ENCODE measurements at places on chromosomes 4 and X. TPM values are rescaled to one million over a fixed set of nuclear protein-coding genes. Genes with fewer than 3 reads are reported as not detected.

Gene GPR34
- total RNA-seq: not detected

GRCh38 chr4:73453701-73454005 lies 17.6 kb downstream of the AFP start:
- H3K4me3 ChIP-seq: no peak overlapping the region
- peaks cover 18% of the 10 kb centered on the region for H3K4me1 ChIP-seq
- H3K36me3 ChIP-seq: no peaks in the 10 kb centered on the region
- no peaks in the 10 kb centered on the region for H3K27me3 ChIP-seq
- DNase-seq: peak; percentile 23

DNA sequence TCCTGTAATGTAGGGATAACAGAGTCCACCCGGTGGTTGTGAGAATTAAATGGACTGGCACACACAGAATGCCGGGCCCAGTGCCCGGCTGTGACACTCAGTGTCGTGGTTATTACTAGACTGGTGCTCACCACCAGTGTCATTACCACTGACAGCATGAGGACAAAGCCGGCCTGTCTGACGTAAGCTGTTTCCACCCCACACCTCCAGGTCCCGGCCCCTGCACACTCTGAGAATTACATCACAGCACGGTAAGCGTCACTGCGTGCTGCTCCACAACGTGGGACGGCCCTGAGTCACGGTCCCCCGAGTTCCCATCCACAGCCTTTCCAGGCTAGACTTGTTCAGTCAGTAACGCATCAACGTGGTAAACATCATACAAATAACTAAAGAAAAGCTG lies 22.9 kb downstream of the FAT1 start:
- no peak overlapping the region for H3K4me3 ChIP-seq
- peaks cover 19% of the 10 kb centered on the region for H3K4me1 ChIP-seq
- DNase-seq: peak; percentile 95
- no peaks in the 10 kb centered on the region for H3K27me3 ChIP-seq
- peaks cover 14% of the 10 kb centered on the region for H3K36me3 ChIP-seq

DNA sequence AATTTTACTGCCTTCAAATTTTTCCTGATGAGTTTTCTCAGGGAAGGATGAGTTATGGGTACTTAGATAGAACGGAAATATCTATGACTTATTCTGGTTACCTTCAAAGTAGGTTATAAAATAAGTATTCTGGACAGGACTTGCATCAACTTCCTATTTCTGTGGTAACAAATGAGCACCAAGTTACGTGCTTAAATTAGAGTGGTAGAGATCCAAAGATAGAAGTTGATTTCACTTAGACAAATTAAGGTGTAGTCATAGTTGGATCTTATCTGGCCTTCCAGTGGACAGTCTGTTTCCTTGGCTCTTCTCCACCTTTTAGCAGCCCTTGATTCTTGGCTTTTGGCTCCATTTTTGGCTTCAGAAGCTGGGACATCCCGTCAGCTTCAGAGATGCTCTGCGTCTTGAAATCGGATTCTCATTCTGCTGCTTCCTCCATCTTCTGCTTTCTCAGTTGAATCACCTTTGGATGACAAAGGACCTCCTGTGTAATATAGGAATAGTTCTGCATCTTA lies 109.9 kb downstream of the ZNF518B start:
- no peaks in the 10 kb centered on the region for H3K4me1 ChIP-seq
- H3K36me3 ChIP-seq: no peaks in the 10 kb centered on the region
- H3K27me3 ChIP-seq: no peaks in the 10 kb centered on the region
- H3K4me3 ChIP-seq: no peak overlapping the region

DNA sequence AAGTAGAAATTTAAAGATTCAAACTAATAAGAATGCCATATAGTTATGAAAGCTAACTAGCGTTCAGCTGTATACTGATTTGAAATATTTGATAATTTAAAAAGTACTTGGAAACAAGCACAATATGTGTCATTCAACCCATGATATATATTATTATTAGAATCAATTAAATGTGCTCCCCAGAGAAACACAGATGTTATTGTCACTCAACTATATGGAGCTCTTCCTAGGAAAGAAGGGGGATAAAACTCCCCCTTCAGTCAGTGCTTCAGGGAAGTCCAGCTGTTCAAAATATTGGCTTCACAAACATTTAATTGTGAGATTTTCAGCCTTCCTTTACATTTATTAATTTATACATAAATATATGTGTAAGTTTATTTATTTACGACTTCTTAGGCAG lies 135.9 kb downstream of the SLC4A4 start:
- no peak overlapping the region for H3K4me3 ChIP-seq
- no peaks in the 10 kb centered on the region for H3K27me3 ChIP-seq
- peaks cover 2% of the 10 kb centered on the region for H3K36me3 ChIP-seq
- no peak for DNase-seq
- H3K27ac ChIP-seq: no peak overlapping the region

DNA sequence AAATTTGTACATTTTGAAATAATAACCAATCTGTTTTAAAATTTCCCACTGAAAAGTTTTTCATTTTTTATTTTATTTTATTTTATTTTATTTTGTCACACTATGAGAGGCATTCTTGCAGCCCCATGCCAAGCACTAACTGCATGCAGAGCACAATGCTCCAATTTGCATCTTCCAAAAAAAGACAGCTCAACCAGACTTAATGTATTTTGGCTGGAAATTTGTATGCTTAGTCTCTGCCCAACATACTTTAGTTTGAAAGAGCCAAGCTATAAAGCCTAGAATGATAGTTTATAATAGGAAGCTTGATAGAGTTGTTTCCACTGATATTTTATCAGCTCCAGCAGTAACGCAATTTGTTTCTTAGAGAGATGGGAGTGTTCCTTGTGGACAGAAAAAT lies 235.5 kb downstream of the GALNTL6 start:
- H3K4me1 ChIP-seq: no peaks in the 10 kb centered on the region
- H3K36me3 ChIP-seq: no peaks in the 10 kb centered on the region
- no peaks in the 10 kb centered on the region for H3K27me3 ChIP-seq
- no peak overlapping the region for H3K27ac ChIP-seq
- no peak overlapping the region for H3K4me3 ChIP-seq

Gene OCIAD1
- total RNA-seq: 144 TPM

DNA sequence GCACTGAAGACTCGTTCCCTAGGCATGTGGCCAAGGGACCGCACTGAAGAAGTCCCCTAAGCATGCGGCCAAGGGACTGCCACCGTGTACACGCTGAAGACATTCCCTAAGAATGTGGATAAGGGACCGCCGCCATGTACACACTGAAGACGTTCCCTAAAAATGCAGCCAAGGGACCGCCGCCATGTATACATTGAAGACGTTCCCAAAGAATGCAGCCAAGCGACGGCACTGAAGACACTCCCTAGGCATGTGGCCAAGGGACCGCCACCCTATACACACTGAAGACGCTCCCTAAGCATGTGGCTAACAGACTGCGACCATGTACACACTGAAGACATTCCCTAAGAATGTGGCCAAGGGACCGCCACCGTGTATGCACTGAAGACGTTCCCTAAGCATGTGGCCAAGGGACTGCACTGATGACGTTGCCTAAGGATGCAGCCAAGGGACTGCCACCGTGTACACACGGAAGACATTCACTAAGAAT lies 31.5 kb downstream of the DHRSX start:
- H3K27me3 ChIP-seq: no peaks in the 10 kb centered on the region
- DNase-seq: no peak
- no peak overlapping the region for H3K4me3 ChIP-seq
- H3K36me3 ChIP-seq: no peaks in the 10 kb centered on the region
- no peak overlapping the region for H3K27ac ChIP-seq

Gene PNMA3
- 0.93 TPM for total RNA-seq

Gene RHOXF2
- not detected for total RNA-seq

DNA sequence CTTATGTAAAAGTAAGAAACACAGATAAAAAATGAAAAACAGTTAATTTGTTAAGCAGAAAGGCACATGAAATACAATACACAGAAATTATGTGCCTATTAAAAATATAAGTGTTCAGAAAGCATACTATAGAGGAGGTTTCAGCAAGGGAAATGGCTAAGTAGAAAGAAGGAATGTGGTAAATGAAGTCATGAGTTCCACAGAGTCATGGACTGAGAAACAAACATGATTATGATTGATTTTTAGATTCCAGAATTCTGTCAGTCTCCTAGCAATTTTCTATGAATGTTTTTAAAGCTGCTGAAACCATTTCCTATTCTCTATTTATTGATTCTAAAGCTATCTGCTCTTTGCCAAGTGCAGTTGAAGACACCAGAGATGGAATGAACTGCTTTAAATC lies 1398.4 kb downstream of the ARAP2 start:
- H3K4me3 ChIP-seq: no peak overlapping the region

Gene NHSL2
- total RNA-seq: 14.8 TPM

Gene FMR1NB
- not detected for total RNA-seq

DNA sequence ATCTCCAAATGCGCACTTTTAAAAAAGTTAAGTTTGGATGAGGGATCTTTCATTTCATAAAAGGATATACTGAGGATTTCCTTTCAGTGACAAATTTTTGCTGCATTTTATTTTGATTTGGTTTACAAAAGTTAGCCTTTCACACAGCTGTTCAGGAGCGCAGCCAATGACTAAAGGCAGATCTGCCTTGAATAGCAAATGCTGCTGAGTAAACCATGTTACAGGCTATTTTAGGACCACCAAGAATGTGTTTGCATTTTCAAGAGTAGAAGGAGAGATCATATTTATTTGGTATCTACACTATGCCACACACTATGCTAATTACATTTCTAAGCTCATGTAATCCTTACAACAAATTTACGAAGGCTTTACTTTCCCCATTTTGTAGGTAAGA lies 92.1 kb downstream of the MAMLD1 start:
- H3K27ac ChIP-seq: no peak overlapping the region
- no peaks in the 10 kb centered on the region for H3K4me1 ChIP-seq
- no peak for DNase-seq
- H3K36me3 ChIP-seq: no peaks in the 10 kb centered on the region
- H3K4me3 ChIP-seq: no peak overlapping the region

DNA sequence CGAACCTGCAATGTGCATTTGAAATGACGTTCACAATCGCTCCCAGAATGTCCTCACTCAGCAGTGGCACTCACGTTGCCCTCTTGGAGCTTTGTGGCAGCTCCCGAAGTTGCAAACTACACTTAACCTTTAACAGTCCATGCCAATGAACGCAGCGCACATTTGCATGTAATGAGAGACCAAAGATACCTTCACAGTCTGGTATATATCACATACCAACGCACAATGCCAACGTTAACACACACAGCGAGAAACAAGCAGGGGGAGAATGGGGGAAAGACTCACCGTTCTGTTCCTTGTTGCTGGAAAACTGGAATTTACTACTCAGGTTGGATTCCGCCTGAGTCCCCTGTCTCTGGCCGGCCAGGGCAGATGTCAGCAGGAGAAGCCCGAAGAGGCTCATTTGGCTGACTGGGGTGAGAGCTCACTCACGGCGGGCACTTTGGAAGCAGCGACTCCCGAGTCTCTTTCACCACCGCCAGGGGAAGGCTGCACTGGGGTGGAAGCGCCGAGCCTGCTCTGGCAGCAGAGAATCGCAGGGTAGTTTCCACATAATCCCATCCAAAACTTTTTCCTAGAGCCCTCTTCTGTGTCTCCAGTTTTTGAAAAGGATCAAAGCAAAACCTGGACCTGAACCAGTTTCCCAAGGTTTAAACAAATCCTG lies 966 bp downstream of the PDGFC start:
- H3K4me3 ChIP-seq: peak overlapping the region; percentile 100
- H3K36me3 ChIP-seq: no peaks in the 10 kb centered on the region
- H3K27ac ChIP-seq: peak overlapping the region; percentile 93
- H3K4me1 ChIP-seq: peaks cover 55% of the 10 kb centered on the region
- no peak for DNase-seq

Gene ZNF595
- 15.9 TPM for total RNA-seq

DNA sequence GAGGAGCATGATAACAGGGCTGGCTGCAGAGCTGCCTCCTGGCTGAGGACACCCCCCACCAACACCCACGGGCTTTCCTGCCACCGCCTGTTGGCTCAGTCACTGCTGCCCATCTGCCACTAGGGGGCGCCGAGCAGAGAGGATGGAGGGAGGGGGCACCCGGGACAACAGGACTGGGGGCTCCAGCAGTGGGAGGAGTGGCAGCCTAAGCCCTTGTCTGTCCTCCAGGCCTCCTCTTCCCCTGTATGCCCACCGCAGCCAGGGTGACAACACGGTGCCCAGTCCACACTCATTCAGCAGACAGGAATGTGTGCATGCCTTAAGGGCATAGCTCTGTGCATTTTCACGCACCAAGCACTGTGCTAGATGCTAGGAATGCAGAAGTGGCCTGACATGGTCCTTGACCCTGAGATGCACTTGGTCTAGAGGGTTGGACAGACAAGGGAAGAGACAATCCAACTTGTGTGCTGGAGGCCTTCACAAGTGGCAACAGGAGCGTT lies 149.9 kb downstream of the AMMECR1 start:
- H3K36me3 ChIP-seq: no peaks in the 10 kb centered on the region
- peak; percentile 35 for DNase-seq
- no peaks in the 10 kb centered on the region for H3K27me3 ChIP-seq
- no peak overlapping the region for H3K4me3 ChIP-seq
- H3K27ac ChIP-seq: peak overlapping the region; percentile 84
- peaks cover 12% of the 10 kb centered on the region for H3K4me1 ChIP-seq

DNA sequence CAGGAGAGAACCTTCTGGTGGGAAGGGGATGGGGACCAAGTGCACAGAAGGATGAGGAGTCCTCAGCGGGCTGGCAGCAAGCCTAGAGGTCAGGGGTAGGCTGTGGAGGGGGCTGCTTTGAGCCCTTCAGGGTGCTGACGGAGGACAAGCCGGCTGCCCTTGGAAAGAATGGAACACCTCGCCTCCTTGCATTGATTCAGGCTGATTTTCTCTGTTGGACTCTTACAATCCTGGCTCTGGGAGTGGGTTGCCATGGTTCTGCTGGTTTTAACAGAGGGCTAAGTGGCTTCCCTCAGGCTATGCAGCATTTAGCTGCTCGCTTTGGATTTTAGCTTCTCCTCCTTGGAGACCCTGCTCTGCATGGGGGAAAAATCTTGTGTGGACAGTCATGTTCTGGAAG lies 49.4 kb upstream of the CHRNA9 start:
- H3K4me1 ChIP-seq: no peaks in the 10 kb centered on the region
- H3K27ac ChIP-seq: no peak overlapping the region
- no peak for DNase-seq

- no peak overlapping the region for H3K27ac ChIP-seq
- H3K4me1 ChIP-seq: no peaks in the 10 kb centered on the region
- H3K27me3 ChIP-seq: no peaks in the 10 kb centered on the region
- DNase-seq: peak; percentile 14
- H3K4me3 ChIP-seq: no peak overlapping the region
Measured at GRCh38 chr4:84258905-84259830, 239.9 kb downstream of the NKX6-1 start.

DNA sequence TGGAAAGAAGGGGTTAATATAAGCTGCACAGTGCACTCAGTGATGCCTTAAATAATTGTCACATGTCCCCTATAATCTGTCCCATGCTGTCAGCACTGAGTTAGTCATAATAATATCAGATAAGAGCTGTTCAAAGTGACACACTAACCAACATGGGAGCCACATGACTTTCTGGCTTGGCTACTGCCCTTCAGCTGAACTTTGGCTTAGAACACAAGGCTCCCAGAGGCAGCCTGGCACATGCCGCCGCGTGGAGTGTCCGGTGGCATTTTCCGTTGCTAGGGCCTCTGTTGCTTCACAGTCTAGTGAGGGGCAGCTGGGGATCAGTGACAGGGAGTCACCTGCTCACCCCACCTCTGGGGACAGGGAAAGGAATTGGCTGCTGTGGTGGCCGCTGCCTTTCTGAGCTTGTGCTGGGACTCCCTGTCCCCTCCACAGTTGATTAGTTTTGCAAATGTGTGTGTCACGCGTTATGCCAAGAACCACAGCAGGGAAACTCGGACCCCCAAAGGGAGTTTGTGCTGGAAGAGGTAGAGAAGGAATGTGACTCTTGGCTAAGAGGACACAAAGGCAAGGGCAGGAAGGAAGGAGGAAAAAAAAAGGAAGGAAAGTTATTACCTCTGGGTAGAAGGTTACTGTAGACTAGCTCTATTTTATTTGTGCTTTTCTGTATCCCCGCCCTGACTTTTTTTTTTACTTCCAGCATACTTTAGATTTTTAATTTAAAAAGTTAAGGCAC lies 41.1 kb upstream of the PPARGC1A start:
- no peak overlapping the region for H3K27ac ChIP-seq
- peak; percentile 35 for DNase-seq
- H3K36me3 ChIP-seq: no peaks in the 10 kb centered on the region
- H3K4me3 ChIP-seq: no peak overlapping the region

Measured in astrocyte (in vitro differentiated cells and primary cell).